Thymus (tissue), 14 donors: ENCODE measurements at places on chromosomes 12 and 14.

- DNase-seq: no peak
Measured at GRCh38 chr12:2393016-2393415, 340.2 kb downstream of the CACNA1C start.

GRCh38 chr12:12819221-12819620 is 6.1 kb downstream of the DDX47 start:
- no peak for DNase-seq

DNA sequence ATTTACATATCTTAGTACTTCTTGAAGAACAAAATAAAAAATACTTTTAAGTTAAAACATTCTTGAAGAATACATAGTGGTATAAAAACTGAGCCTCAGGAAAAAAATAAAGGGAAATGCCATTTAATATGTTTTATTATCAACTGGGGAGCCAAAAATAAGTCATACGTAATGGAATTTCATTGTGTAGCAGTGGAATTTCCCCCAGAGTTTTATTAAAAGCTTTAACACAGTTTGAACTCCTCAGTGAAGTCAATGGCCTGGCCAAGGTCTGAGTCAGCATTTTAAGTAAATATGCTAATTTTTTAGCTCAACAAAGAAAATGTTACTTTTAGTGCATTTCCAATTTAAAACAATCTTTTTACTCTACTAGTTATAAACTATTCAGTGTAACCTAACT is 350.1 kb upstream of the ATP2B1 start:
- no peak for DNase-seq

- no peak for DNase-seq
Measured at GRCh38 chr14:94656043-94656442, 43.9 kb downstream of the SERPINA3 start.

DNA sequence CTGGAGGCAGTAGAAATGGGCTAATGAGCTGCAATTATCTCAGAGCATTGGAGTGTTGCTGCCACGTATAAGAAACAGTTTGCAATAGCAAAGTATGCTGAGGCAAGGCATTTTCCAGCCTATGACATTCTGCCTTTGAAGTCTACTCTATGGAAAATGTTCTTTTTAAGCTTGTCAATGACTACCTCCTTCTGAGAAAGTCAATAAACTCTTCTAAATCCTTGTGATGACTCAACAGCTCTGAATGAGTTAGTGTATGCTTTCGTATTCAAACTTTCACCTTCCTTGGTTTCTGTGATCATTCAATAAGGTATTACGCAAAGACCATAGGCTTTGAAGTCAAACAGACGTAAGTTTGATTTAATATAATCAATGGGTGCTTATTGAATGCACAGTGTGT is 111.2 kb downstream of the CAPZA3 start:
- no peak for DNase-seq

- DNase-seq: no peak
Measured at GRCh38 chr14:58718226-58719205, 80.8 kb downstream of the DACT1 start.

DNA sequence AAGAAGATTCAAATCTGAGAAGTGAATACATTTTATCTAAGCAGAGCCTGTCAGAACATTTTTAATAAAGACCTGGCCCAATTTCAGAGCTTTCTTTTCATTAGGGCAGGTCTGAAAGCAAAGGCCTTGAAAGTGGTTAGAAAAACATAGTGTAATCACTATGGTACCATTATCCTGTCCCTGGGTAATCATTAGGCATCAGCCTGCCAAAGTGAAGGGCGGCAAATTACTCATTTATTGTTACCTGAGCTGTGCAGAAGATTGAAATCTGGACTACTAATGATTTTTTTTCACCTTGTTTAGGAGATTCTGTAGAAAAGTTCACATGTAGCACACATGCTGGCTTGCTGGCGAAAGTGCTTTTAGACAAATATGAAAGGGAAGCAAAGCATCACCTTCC is 92.6 kb upstream of the PRKD1 start:
- no peak for DNase-seq

GRCh38 chr14:62497708-62498107 is 547.5 kb downstream of the KCNH5 start:
- DNase-seq: no peak

GRCh38 chr14:71236487-71236886 is 329.2 kb downstream of the PCNX1 start:
- no peak for DNase-seq

DNA sequence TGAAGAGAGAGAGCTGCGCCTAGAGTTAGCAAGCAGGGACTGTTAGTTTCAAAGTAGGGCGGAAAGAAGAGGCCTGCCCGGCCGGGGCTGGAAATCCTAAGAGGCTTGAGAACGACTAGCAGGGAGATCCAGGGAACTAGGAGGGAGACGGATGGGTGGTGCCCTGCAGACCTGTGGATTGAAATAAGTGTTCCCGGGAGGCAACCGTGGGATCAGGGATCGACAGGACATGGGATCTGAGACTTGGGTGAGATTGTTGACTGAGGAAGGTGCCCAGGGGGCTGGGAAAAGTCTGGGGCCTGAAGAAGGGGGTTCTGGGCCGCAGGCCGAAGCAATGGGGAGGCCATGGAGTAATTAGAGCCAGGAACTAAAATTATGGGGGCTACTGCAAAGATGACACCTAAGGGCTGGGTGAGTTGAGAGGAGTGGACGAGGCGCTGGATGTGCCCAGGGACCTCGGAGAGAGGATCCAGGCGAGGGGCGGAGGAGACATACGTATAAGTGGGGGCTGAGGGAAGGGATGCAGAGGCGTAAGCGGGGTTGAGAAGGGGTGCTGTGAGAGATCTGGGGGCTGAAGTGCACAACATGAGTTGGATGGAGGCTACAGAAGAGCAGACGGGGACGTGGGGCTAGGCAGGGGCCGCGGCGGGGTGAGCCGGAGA is 635 bp downstream of the LTA4H start:
- DNase-seq: no peak

DNA sequence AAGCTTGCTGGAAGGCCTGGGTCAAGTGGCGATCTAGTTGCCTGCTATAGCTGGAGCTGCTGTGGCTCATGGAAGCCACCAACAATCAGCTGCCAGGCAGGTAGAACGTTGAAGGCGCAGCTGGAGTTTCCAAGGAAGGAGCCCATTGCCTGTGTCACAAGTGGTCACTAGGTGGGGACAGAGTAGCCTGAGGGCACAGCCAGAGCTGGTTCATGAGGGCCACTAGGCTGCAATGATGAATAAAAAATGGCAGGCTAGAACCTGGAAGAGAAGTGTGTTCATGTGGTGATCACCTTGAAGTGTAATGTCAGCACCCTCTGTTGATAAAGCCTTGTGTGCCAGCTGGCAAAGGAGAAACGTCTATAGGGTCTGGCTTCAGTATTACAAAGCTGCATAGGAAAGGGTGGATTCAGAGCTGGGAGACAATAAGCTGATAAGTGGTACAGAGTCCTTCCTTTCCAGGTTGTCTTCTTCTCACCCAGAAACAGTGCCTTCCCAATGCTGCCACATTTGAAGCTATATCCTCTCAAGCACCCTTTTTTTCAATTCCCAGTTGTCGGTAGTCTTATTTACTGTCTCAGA is 165.8 kb downstream of the EMP1 start:
- peak; percentile 36 for DNase-seq

DNA sequence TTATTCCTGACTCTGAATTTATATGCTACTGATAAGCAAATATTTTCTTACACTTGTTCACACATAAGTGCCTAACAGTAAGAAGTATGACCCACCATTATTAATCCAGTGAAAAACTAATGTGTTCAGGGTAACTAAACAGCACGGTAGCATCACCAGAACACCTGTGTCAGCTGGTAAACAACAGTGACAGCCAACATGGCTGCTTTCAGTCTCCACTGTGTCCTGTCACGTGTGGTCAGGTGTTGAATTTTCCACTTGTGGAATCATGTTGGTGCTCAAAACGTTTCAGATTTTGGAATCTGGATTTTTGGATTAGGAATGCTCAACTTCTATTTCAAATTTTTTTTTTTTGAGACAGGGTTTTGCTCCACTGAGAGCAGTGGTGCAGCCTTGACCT is 14.3 kb upstream of the ATP23 start:
- no peak for DNase-seq

GRCh38 chr12:13100882-13101769 is 2.3 kb downstream of the GSG1 start:
- peak; percentile 84 for DNase-seq

- no peak for DNase-seq
Measured at GRCh38 chr14:75757644-75758402, 96.8 kb downstream of the TTLL5 start.

DNA sequence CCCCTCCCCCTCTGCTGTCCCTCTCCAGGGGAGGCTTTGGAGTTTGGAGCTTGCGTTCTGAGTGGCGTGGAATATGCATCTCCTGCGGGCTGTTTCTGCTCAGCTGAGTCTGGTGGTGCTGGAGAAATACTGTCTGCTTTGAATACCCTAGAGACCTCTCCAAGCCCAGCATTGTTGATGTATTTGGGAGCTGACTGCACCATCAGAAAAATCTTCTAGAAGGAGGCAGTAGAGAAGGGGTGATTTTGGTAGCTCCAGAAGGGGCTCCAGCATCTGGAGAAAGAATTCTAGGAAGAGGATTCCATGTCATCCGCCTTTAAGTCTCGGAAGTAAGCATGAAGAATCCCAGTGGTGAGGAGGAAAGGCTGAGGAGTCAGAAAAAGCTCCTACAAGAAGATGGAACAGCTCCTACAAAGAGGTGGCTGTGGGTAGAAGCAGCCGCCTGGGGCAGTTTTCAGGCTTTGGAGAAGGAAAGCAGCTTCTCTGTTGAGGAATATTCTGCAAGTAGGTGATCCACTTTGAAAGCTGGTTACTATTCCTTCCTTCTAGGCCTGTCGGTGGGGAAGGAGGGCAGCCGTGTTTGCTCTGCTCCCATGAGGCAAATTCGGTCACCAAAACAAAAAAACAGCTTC is 9.7 kb downstream of the MLXIP start:
- no peak for DNase-seq

DNA sequence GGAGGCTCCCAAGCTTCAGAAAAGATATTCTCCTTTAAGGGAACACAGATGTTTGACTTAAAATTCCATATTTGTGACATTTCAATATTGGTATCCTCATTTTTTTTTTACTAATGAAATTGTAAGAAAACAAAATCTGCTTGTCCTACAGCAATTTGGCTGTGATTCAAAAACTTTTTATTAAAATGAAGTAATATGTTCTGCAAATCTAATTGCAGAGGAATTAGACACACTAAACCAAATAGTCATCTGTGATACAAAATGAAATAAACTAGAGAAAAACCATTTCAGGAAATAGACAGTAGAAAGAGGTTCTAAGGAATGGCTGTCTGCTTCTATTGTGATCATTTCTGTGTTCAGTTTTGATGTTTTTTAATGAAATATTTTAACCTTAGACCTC is 50.1 kb upstream of the HIF1A start:
- DNase-seq: no peak

DNA sequence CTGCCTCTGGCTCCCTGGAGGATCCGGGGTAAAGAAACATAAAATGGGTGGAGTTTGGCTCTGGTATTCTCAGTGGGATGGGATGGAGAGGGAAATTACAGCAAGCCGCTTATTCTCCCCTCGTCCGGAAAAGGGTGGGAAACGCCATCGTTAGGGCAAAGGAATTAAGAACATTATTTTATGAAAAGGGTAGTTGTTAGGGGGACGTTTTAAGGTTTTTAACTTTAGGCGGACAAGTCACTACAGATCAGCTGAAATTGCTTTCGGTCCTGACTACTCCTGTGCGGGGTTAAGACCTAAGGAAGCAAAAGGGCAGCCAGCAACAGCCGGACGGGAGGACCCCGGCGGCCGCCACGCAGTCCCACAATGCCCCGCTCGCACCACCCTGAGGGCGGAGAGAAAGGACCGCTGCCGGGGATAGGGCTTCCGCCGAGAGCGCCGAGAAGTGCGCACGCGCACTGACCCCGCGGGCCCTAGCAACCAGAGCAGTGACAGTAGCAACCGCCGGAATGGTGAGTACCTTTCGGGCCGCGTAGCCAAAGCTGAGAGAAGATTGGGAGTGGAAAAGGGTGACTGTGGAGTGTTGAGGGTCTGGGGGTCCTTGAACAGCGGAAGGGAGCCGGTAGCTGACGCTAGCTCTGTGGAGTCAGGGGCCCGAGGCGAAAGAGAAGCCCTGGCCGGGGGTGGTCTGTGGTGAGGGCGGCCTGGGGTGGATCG is at the start of gene DNAL1:
Gene DNAL1 (plus strand): TSS at position 456 of the 717 bp plus-strand sequence. CDS start 54 bp downstream, at position 510.
- peak; percentile 93 for DNase-seq

GRCh38 chr12:86230516-86231146 is 25.6 kb downstream of the MGAT4C start:
- DNase-seq: no peak

DNA sequence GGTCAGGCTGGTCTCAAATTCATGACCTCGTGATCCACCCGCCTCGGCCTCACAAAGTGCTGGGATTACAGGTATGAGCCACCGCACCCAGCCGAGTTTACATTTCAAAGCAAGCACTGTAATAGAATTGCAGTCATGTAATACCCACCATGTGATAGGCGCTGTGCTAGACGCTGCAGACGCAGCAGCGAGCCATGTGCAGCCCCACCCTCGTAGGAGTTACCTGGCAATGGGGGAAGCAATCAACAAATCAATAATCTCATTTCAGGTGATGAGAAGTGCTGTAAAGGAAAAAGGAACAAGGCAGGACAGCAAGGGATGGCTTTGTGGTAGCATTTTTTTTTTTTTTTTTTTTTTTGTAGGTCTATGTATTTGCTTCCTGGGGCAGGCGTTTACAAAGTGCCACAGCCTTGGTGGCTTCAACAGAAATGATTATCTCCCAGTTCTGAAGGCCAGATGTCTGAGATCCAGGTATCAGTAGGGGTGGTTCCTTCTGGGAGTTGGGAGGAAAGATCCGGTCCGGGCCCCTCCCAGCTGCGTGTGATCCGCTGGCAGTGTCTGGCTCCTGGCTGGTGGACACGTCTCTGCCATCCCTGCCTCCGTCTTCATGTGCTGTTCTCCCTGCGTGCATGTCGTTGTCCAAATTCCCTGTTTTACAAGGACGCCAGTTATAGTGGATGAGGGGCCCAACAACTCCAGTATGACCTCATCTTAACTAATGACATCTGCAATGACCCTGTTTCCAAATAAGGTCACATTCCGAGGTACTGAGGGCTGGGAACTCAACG is 72.8 kb downstream of the TNFAIP2 start:
- DNase-seq: no peak

- no peak for DNase-seq
Measured at GRCh38 chr14:57352396-57353170, 37.8 kb upstream of the NAA30 start.

- no peak for DNase-seq
Measured at GRCh38 chr14:88188745-88189416, 134.2 kb downstream of the KCNK10 start.

GRCh38 chr12:116287842-116288301 is 10.4 kb upstream of the MED13L start:
- no peak for DNase-seq

GRCh38 chr12:38728894-38729293 is 176.5 kb downstream of the CPNE8 start:
- no peak for DNase-seq

GRCh38 chr12:52634266-52635056 is 16.1 kb upstream of the KRT73 start:
- no peak for DNase-seq

- no peak for DNase-seq
Measured at GRCh38 chr14:55846826-55847446, 266.9 kb downstream of the KTN1 start.

- no peak for DNase-seq
Measured at GRCh38 chr12:58711974-58712373, 208.3 kb downstream of the LRIG3 start.
